ENCODE measurements at places on chromosomes 16 and 17.

- DNase-seq = no peak
These were observed 11.8 kb downstream of the NXPH3 start for GRCh38 chr17:49587366-49588073.

GRCh38 chr16:66378741-66379570 lies 12.5 kb downstream of the CDH5 start:
- DNase-seq = no peak

DNA sequence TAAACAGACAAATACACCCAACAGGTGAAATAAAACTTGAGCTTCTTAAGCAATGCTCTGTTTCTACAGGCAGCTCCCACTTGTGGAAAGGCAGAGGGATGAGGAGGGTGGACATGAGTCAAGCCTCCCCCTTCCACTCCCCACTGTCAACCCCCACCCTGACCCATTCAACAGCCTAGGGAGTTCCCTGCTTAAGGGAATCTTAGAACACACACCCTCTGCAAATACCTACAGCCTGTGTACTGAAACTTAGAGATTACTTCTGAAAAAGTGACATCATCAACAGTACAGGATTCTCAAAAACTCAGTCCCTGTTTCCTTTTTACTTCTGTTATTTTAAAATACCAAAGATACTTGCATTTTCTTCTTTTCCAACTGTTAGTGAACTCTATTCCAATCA lies 345.4 kb downstream of the SOX9 start:
- no peak for DNase-seq

GRCh38 chr17:78013683-78014467 lies 55.4 kb downstream of the TNRC6C start:
- peak; percentile 73 for DNase-seq

GRCh38 chr17:16267174-16267573 lies 50.2 kb downstream of the PIGL start:
- no peak for DNase-seq

- no peak for DNase-seq
These were observed 5.5 kb downstream of the CYBC1 start for GRCh38 chr17:82444941-82445521.

- DNase-seq = no peak
These were observed 3.6 kb upstream of the MMP15 start for GRCh38 chr16:58021661-58022551.

- DNase-seq = peak; percentile 75
These were observed 993 bp upstream of the ANKRD11 start for GRCh38 chr16:89491238-89491869.

DNA sequence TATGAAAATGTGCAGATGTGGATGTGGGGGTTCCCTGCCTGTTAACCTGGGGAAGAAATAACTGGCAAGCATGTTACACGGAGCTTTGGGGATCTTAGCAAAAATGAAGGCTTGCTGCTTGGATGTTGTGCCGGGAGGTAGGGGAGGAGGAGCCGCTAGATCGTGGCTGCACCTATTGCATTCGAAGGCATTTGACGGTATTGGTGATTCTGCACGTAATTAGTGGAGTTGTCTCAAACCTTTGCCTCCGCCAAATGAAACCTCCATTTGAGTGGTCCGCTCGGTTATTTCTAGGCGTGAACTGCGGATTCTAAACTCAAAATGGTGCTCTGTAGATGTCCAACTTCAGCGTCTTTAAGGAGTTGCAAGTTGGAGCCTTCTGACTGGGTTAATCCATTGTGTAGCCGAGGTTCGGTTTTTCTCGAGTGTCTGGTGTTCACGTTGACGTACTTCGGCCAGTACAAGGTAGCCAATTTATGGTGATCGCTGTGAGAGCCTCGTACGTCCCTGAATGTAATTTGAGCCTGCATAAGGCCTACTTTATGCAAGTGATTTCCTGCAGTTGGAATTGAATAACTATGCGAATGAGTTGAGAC lies 1.5 kb downstream of the TNRC6C start:
- DNase-seq = no peak

GRCh38 chr16:56428091-56428490 lies 2.7 kb upstream of the AMFR start:
- DNase-seq = peak; percentile 80

- DNase-seq = peak; percentile 84
These were observed 530 bp downstream of the NAA60 start for GRCh38 chr16:3444032-3444388.

GRCh38 chr17:80791758-80792284 lies 199.8 kb upstream of the CHMP6 start:
- DNase-seq = peak; percentile 25

DNA sequence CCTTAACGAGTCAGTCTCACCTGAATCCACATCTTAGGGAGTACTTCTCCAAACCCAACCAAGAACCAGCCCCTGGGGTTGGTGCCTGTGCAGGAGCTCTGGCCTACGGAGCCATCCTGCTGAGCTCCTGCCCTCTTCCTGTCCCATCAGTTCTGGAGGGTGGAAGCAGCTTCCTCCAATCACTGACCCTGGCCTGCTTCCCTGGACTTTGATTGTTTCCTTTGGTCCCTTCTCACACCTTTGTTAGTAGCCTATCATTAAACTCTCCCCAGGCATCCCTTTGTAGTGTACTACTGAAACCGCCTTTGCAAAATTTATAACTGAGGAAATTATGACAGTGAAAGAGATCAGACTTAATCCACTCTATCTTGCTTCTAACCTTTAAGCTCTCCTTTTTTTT lies 21.1 kb upstream of the C16orf87 start:
- DNase-seq = no peak

DNA sequence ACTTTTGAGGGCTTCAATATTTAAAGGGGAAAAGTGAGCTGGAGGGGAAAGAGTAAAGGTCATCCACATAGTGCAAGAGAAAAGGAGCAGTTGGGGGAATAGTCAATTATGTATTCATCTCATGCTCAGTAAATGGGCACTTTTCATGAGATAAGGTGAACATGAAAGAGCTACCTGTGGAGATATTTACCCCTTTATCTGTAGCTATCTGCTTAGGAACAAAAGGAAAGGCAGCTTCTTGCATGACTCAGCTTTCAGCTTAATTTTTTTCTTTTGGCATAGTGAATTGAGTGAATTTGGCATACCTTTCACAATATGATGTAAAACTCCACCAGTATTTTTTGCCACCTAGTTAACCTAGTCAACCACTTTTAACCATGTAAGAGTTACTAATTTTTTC lies 26.4 kb downstream of the CPD start:
- DNase-seq = no peak

- DNase-seq = peak; percentile 52
These were observed 53.5 kb downstream of the STX8 start for GRCh38 chr17:9522074-9522473.

DNA sequence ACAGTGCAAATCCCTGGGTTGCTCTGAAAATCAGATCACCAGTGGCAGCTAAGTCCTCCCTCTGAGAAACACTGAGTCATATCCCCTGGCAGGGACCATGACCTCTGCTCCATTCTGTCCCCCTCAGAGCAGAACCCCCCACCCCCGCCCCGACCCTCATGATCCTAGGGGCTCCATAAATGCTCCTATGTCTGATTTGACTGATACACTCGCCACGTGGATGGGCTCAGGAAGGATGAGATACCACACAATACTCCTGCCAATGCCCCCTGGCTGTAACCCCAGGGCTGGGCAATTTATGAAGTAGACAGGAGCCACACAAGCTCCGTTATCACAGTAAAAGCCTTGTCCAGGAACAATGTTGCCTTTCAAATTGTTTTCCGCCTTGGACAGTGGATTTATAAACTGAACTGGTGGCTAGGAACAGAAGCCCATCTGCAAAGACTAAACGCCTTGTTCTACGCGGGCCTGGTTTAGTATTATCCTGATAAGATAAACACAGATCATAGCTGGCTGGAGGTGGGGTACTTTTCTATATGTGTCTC lies 394.8 kb downstream of the SLC39A11 start:
- no peak for DNase-seq

GRCh38 chr16:86363836-86364618 lies 146.3 kb upstream of the FOXF1 start:
- no peak for DNase-seq

DNA sequence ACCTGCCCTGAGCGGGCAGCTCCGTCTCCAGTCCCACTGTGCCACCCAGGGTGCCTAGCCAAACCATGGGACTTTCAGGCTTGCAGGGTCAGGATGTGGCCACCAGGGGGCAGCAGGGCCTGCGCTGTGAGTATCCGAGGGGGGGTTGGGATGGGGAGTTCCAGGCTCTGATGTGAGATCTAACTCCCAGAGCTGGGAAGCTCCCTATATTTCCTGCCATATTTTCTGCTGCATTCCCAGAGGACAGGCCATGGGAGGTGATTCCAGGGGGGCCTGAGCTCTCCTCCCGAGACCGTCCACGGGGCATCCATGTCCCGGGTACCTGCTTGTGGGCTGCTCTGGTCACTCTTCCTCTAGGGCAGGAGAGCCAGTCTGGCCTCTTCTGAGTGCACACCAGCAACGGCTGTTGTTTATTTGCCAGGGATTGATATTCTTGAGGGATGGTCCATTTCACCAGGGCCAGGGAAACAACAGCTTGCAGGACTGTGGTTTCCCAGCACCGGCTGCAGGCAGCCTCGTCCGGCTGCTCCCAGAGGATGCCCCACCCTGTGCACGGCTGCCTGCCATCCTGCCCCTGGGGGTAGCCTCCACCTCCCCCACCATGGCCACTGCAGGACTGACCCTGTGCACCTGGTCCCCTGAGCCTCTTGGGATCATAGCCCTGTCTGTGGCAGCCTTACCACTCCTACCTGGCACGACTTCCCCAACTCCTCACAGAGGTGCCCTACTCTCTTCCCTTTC lies 1.2 kb downstream of the GPR142 start:
- DNase-seq = peak; percentile 75

DNA sequence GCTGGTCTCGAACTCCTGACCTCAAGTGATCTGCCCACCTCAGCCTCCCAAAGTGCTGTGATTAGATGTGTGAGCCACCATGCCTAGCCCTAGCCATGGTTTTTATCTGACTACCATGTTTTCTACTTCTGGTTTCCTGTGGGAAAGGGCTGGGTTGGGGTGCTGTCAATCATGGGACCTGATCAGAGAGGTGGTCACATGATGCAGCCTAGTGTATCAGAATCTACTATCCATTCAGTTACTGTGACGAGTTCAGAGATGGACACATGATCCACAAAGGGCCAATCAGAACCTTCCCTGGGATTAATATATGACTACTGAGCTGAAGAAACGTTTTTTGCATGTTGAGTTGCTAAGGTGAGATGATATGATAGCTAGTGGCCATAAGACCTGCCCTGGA lies 59.1 kb downstream of the ABCC6 start:
- DNase-seq = no peak

- DNase-seq = no peak
These were observed 14.8 kb upstream of the PRPSAP1 start for GRCh38 chr17:76368545-76368944.

GRCh38 chr17:9728005-9728404 lies 63.4 kb downstream of the DHRS7C start:
- DNase-seq = no peak

- no peak for DNase-seq
These were observed 8.2 kb upstream of the CDK10 start for GRCh38 chr16:89678258-89678657.

- DNase-seq = no peak
These were observed 18.5 kb downstream of the ARL4D start for GRCh38 chr17:43416998-43417890.

- no peak for DNase-seq
These were observed 452.4 kb upstream of the C16orf82 start for GRCh38 chr16:26614237-26614841.

GRCh38 chr17:69909389-69909788 lies 165.6 kb upstream of the KCNJ16 start:
- no peak for DNase-seq

DNA sequence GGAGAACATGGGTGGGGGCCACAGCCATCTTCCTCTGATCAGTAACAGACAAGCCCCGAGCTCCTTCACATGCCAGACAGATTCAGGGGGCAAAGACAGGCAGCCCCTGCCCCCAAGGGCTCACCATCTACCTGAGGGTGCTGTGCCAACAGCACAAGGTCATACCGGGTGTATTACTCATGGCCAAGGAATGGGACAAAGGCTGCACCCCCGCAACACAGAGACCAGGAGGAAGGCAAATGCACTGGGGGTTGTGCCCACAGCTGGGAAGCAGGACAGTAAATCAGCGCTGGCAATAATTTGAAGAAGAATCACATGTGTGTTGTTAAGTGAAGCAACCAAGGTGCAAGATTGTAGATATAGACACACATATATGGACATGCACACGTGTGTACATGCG lies 137.1 kb downstream of the C16orf95 start:
- no peak for DNase-seq

DNA sequence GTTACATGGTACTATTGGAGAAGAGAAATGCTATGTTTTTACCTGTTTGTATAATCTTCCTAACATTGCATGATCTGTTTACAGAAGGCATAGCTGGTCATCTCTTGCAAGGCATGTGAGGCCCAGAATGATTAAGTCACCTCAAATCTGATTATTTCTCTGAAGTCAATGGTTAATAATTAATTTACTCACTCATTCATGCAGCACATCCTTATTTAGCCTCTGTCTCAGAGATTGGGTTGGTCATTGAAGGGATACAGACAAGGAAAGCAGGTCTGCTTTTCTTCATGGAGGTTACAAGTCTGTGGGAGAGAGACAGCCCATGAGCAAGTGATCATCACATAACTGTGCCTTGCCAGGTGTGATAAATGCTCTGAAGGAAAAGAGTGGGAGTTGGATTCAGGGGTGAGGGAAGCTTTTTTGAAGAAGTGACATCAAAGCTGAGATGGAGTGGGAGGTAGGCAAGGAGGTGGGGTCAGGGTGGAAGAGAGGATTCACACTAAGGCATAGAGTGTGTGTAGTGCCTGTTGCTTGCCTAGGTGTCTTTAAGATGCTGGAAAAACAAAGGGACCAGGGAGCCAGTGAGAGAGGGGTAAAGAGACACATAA lies 16.3 kb upstream of the RBFOX1 start:
- no peak for DNase-seq

DNA sequence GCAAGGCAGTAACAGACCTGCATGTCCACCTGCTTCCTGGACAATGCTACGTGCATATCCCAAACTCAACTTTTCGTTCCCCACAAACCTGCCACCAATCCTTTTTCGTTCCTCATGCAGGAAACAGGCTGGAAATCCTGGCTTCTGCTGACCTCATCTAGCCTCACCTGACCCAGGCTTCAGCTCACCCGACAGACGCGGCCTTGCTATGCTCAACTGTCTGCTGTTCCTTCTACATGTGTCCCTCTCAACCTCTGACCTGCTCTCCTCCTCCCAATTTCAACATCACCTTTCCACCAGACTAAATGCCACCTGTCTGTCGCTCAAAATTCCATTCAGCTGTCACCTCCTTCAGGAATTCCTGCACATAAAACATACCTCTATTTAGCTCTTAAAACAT lies 44.5 kb downstream of the XPO6 start:
- DNase-seq = no peak
